ENCODE measurements at places on chromosomes 16 and 17. TPM values are rescaled to one million over a fixed set of nuclear protein-coding genes. Genes with fewer than 3 reads are reported as not detected.

RPRML gene
- not detected for total RNA-seq

KCNG4 gene
- total RNA-seq = not detected

TUBB3 gene
- 0.20 TPM for total RNA-seq

C16orf96 gene
- total RNA-seq = 0.30 TPM

TBC1D3K gene
- total RNA-seq = not detected

TSR3 gene
- 48.5 TPM for total RNA-seq

CMTM2 gene
- total RNA-seq = not detected

TIMM22 gene
- total RNA-seq = 7.3 TPM

PPP1R1B gene
- total RNA-seq = not detected

LITAFD gene
- not detected for total RNA-seq

TBC1D3B gene
- total RNA-seq = 1.8 TPM

TP53TG3F gene
- total RNA-seq = not detected

RNF222 gene
- total RNA-seq = 0.07 TPM

CIITA gene
- total RNA-seq = 0.29 TPM

GAST gene
- total RNA-seq = not detected
